ENCODE measurements at places on chromosomes 2 and 18.
A peak's percentile ranks its signal among the peaks of the same experiment; 100 is the strongest.

- no peak for DNase-seq
These were observed 191.0 kb downstream of the GRB14 start for GRCh38 chr2:164430166-164430783.

DNA sequence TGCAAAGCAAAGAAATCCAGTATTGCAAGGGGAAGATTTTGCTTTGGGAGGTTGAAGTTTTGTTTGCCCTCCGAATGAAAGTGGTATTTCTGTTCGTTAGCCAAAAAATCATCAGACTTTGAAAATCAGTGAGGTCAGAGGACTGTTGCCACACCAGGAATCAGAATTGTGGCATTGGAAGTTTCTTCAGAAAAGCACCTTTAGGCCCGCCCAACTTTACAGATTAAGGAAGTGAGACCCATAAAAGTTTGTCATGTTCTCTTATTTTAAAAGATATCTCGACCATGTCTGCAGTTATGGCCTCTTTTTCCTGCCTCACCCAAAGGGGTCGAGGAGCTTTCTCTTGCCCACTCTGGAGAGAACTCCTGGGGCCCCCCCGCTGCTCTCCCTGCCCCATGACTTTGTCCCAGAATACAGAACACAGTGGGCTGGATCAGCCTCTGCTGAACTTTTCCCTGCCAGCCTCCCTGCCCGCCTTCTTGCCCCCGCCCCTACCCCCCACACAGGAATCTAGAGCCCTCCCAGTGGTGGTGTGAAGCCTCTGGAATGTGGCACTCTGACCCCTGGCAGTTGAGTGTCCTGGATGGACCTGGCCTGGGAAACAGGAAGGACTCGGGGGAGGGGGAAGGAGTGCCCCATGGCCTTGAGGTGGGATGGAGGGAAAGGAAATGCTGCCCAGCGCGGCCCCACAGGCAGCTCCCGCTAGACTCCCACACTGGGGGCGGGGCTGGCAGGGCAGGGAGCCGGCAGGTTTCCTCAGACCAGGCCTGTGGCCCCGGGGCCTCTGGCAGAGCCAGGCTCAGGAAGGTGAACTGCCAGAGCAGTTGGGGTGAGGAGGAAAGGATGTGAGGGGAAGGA lies 25.3 kb downstream of the CRIM1 start:
- peak; percentile 68 for DNase-seq

- DNase-seq = peak; percentile 30
These were observed 103.4 kb downstream of the HDAC4 start for GRCh38 chr2:239297142-239298004.

GRCh38 chr2:200625282-200625681 lies 39.5 kb downstream of the AOX1 start:
- no peak for DNase-seq

- DNase-seq = no peak
These were observed 78.1 kb downstream of the MAP4K4 start for GRCh38 chr2:101775636-101776035.

- DNase-seq = no peak
These were observed 277.5 kb downstream of the DYSF start for GRCh38 chr2:71730785-71731383.

GRCh38 chr18:13606604-13607254 lies 119.6 kb downstream of the FAM210A start:
- no peak for DNase-seq

GRCh38 chr18:33733376-33733775 lies 155.4 kb downstream of the ASXL3 start:
- DNase-seq = no peak

DNA sequence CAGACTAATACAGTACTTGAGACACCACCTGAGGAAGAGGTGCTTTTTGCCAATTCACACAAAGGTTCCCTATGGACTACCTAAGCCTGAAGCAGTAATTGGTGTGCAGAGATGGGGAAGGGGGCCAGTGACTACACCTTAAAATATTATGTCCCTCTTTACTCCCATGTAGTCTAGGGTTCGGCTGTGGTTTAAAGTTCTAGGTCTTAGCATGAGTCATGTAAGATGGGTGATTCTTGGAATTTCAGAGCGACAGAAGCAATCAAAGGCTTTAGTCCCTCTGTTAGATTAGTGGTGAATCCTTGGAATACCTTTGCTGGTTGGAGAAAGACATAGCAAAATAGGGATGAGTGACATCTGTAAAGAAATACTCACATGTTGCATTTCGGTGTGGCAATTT lies 14.3 kb upstream of the CCDC85A start:
- no peak for DNase-seq

DNA sequence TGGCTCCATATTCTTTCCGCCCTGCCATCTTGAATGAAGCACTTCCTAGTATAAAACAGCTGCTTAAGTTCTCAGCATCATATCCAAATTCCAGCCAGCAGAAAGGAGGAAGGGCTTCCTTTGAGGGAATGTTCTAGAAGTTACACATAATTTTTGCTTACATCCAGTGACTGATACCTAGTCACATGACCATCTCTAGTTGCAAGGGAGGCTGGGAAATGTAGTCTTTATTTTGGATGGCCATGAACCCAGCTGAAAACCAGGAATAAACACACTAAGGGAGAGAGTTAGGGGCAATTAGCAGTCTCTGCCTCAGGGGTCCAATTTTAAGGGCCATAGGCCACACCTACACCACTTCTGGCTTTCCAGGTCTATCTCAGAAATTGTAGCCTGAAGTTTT lies 57.8 kb upstream of the LMAN1 start:
- no peak for DNase-seq

DNA sequence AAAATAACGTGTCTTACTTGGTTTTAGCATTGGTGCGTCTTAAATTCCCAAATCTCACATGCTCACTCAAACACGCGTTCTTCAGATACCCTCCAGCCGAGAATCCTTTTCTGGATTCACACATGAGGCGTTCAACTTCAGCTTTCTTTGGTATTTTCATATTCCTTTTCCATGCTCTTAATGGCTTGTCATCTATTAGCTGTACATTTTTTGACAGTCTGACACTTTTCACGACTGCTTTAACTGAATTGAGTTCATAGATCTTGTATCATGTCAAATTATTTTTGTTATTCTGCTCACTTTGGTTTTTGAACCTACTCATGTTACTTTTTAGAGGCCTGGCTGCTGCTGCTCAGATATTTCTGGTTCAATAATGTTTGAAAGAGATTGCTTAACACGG lies 59.0 kb downstream of the INPP5D start:
- DNase-seq = no peak

GRCh38 chr2:155391613-155392130 lies 693.2 kb downstream of the KCNJ3 start:
- no peak for DNase-seq

GRCh38 chr18:38464024-38464423 lies 898.4 kb upstream of the CELF4 start:
- DNase-seq = no peak

DNA sequence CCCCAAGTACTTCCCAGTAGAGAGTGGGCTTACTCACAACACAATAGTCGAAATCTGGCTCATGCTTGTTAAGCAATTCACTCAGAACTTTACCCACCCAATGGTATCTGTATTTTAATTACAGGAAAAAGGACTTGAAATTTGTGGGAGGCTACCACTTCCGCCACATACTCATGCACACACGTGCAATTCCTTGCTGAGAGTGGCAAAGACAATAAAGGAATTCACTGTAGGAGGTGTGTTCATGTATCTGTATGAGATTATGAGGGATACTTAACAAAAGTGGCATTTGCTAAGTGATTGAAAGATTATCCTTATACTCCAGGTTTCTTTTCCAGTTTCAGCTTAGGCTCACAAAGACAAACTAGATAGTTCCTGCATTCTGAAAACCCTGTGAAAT lies 14.9 kb upstream of the LYPD6 start:
- DNase-seq = no peak

- no peak for DNase-seq
These were observed 1.4 kb upstream of the PLCL1 start for GRCh38 chr2:197803033-197803444.

GRCh38 chr18:31206787-31207381 lies 44.2 kb upstream of the DSC1 start:
- DNase-seq = peak; percentile 73

DNA sequence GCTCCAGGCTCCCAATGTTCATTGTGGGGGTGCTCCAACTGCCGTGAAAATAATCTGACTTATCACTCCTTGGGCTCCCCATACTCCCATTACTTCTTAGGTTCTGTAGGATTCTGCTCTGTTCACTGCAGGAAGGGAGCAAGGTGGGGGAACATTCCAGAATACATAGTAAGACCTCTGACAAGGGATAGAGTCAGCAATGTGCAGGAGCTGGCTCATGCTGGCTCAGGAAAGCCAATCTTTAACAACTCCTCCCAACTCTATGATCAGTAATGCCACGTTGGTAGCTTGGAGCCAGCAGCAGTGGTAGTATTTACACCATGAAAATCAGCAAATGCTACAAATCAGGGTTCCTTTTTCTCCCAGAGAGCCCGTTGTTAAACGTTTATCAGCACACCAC lies 44.4 kb downstream of the FECH start:
- DNase-seq = no peak

GRCh38 chr18:49997558-49997957 lies 184.2 kb upstream of the ACAA2 start:
- DNase-seq = no peak

- no peak for DNase-seq
These were observed 136.5 kb upstream of the ZNF236 start for GRCh38 chr18:76685860-76686259.

DNA sequence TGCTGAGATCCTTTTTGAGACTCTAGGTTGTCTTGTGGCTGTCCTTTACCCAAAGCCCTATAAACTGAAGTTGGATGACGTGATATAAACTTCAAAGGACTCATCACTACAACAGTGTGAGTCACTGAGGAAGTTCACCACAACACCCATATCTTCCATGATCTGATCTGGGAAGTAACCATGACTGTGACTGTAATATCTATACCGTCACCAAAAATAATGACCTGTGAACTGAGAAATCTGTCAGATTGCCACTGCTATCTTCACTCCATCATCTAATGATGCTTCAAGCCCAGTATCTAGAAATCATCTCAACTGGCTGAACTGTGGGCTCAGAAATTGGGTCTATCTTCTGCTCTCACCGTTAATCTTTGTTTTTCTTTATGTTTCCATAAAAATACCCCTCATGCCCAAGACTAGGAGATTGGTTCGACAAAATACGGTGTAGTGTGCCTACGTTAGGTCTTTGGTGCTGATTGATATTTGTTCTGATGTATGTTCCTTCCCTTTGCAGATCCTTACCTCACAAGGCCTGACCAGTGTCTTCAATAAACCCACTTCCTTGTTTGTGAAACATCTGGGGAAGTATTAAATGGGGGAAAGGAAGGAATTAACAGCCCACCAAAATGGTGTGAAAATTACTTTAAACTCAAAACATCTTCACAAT lies 78.2 kb downstream of the MYL12B start:
- no peak for DNase-seq

DNA sequence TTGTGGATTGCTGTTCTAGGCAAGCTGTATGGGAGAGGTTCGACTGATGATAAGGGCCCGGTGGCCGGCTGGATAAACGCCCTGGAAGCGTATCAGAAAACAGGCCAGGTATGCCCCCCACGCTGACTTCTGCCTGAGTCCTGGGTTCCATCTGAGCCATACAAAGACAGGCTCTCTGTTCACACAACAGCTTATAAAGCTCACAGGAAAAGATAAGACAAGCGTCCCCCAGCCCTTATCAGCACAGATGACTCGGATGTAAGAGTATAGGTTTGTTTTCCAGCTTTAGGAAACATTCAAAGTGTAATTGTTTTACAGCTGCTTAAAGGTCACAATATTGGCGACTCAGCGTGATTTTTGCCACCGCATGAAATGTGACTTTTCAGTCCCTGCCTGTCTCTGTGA lies 12.7 kb downstream of the CNDP2 start:
- DNase-seq = no peak

DNA sequence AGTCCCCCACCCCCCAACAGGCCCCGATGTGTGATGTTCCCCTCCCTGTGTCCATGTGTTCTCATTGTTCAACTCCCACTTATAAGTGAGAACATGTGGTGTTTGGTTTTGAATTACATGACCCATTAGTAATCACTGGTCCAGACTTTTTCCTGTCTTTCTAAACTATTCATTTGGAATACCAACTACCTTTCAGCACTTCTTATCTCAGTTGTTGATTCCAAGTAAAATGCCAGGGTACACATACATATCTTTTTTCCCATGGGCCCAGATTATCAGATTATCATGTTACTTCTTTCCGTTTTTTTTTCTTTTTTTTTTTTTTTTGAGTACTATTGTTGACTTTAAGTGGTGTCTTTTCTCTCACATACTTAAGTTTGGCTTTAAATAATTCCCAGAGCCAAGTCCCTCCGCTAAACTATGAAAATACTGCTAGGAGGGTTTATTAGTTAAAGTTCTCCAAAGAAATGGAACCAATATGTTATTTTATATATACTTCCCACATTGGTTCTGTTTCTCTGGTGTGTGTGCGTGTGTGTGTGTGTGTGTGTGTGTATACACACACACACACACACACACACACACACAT lies 389.3 kb downstream of the IRS1 start:
- DNase-seq = no peak

- no peak for DNase-seq
These were observed 83.2 kb downstream of the PPP1R1C start for GRCh38 chr2:182068811-182069210.

GRCh38 chr18:26405190-26405801 lies 143.1 kb downstream of the KCTD1 start:
- no peak for DNase-seq

- DNase-seq = no peak
These were observed 48.1 kb downstream of the PKDCC start for GRCh38 chr2:42095923-42096408.

GRCh38 chr18:13470516-13471197 lies 252.1 kb downstream of the LDLRAD4 start:
- no peak for DNase-seq

GRCh38 chr2:233692648-233693047 lies at the start of gene UGT1A6:
Gene UGT1A6 (plus strand): TSS chr2:233692890. CDS start chr2:233693005, 115 bp downstream.
- no peak for DNase-seq

DNA sequence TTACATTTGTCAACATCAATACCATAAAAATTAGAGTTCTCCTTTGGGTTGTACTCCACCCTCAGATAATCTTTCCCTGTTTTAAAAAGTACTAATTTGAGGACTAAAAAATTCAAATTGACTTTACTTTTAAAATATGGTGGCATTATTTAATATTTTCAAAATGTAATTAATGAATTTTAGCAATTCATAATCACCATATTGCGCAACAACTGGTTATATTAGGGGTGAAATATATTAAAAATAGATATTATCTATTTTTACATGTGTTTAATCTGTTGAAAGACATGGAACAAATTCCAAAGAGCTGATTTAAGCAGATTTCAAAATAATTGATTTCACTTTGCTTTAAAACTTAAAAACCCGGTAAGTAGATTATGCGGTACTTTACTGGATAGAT lies 236.6 kb upstream of the NOL4 start:
- no peak for DNase-seq

GRCh38 chr18:42005782-42006181 lies 50.7 kb downstream of the PIK3C3 start:
- no peak for DNase-seq
